ENCODE measurements at places on chromosomes 13 and 19.

DNA sequence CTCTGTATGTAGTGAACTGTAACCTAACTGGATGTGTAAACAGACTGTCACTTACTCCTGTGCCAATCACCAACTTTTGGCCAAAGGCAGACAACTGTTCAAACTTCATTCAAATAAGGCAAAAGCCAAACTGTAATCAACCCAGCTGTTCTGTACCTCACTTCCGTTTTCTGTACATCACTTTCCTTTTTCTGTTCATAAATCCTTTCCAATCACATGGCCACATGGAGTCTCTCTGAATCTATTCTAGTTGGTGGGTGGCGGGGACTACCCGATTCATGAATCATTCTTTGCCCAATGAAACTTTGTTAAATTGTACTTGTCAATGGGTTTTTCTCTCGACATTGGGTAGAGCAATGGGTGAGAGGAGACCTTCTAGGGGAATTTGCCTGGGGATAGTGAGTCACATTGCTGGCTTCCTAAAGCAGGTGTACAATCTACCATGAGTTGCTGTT lies 178.3 kb upstream of the RFC3 start:
- peak; percentile 38 for DNase-seq

DNA sequence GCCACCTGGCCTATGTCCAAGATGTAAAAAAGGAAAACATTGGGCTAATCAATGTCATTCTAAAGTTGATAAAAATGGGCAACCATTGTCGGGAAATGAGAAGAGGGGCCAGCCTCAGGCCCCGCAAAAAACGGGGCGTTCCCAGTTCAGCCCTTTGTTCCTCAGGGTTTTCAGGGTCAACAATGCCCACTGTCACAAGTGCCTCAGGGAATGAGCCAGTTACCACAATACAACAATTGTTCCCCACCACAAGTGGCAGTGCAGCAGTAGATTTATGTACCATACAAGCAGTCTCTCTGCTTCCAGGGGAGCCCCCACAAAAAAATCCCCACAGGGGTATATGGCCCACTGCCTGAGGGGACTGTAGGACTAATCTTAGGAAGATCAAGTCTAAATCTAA lies 112.5 kb downstream of the ZNF486 start:
- no peak for DNase-seq

DNA sequence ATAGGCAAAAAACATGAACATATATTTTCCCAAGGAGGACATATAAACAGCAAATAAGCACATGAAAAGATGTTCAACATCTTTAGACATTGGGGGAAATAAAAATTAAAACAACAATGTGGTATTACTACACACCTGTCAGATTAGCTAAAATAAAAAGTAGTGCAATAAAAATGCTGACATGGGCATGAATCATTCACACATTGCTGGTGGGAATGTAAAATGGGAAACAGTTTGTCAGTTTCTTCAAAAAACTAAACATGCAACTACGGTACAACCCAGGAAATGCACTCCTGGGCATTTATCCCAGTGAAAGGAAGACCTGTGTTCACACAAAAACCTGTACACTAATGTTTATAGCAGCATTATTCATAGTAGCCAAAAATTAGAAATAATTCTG lies 5.3 kb upstream of the SUCLA2 start:
- no peak for DNase-seq

DNA sequence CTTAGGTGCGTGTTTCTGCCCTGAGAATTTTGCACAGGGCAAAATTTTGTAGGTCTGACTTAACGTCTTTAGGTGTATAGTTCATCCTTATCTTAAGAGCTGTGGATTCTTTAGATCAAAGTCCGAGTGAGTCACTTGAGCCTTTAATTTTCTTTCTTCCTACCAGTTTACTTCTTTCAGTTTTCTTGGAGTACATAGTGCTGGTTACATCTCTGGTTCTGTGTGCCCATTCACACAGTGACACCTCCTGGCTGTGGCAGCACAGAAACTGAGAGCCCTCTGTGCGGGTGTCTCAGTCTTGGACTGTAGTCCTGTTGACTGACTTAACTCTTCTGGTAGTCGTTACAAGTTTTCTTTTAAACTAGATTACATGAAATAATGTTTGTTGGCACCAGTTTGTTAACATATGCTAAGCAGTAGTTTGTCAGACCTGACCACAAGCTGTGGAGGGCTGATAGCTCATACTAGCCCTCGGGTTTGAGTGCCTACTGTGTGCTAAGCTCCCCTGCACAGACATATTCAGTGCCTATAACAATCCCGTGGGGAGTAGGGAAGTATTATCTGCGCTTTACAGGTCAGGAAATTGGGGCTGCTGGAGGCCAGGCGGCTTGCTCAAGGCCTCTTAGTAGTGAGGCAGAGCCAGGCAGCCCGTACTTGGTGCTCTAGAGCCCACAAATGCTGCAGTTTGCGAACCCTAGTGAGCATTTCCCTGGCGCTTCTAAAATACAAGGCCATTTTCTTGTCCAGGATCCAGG lies 1.6 kb downstream of the GATAD2A start:
- peak; percentile 52 for DNase-seq
